ENCODE measurements at places on chromosomes 7 and 10. TPM values are rescaled to one million over a fixed set of nuclear protein-coding genes. Genes with fewer than 3 reads are reported as not detected.

GRCh38 chr10:79979976-79980687 is 31.2 kb upstream of the SFTPD start:
- no peak for DNase-seq

GRCh38 chr10:91341686-91342085 is 68.5 kb upstream of the HECTD2 start:
- no peak for DNase-seq

Gene DOCK1
- total RNA-seq = 45.0 TPM

DNA sequence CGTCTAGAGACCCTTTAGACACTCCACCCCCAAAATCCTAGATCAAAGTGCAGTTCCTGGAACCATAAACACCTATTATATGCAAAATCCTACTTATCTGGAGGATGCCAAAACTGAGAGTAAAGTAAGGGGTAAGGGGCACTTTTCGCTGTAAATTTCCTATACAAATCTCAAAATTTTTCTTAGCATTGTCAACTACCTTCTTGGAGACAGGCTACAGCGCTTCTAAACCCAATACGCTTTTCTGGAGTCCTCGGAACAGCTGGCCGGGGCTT is 10.4 kb downstream of the TWIST1 start:
- DNase-seq = no peak

Gene TCAF2
- 2.0 TPM for total RNA-seq
